ENCODE measurements at places on chromosomes 5 and 9.

DNA sequence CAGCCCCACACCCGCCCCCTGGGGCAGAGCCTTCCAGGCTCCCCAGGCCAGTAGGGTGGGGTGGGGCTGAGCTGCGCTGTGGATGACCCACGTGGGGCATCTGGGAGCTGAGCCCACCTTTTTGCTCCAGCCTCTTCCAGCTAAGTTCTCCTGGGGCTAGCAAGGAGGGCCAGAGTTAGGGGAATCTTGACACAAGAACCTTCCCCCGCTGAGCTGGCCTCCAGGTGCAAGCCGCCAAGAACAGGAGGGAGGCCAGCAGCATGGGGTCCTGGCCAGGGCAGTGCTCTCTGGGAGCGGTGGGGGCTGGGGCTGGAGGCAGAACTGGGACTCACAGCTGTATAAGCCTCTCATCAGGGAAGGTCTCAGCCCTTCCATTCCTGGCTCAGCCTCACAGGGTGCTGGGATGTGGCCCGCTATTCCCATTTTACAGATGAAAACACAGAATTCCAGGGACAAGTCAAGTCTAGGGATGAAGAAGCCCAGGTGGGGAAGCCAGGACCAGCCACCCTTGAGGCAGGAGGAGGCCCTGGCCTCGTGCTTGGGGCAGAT, 21.5 kb downstream of the SARDH start:
- peak; percentile 27 for DNase-seq

GRCh38 chr9:74742792-74743730, 144.7 kb downstream of the TRPM6 start:
- peak; percentile 27 for DNase-seq

DNA sequence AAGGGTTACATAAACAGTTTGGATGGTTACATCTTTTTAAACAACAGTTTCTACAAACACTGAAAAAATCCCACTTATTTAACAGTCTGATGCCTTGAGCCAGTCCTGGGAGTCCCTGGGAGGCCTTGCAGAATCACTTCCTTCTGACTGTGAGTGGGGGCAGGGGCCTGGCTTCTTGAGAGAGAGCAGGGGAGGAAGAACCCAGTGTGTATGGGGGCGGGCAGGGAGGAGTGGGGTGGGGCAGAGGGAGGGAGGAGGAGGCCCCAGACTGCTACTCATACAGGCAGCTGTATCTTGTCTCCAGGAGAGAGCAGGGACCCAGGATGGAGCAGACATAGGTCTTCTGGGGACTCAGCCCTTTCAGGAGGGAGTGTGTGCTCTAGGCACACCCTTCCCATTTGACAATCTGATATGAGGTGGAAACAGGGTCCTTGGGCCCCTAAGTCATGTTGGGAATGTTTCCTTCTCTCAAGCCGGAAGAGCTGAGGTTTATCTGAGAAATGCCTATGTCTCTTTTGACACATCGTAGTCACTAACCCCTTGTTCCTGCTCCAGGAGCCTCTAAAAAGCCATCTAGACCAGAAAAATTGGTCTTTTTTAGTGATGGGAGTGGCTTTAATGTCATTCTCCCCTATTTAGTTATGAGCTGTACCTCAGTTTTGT, 52.8 kb downstream of the IRF1 start:
- no peak for DNase-seq

DNA sequence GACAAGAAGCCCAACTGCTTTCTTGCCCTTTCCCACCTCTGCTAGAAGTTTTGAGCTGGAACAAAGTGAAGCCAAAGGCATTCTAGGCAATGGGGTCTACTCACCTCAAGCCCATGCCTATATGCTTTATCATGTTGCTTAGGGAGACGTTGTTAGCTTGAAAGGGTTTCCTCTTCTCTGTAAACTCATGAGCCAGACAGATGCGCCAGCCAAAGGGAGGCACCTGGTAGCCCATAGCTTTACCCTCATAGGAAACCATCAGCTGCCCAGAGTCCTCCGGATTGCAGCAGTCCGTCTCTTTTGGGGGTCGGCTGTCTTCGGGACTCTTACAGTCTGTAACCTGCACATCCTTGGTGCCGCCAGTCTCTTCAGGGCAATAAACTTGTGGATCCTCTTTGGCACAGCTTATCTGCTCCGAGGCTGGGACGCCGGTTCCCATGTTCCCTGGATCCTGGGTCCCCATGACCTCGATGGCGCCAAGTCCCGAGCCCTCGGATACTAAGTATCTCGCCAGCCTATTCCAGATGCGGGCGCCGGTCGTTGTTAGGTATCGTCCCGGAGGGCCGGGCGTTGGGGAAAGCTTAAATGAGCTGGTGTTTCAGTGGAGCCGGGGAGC, 678 bp downstream of the GBA2 start:
- DNase-seq = no peak

- DNase-seq = no peak
Observed at GRCh38 chr9:114375386-114376175, 12.2 kb downstream of the AKNA start.

Data from BE2C (cell line).